GDM1 (cell line): ENCODE measurements at places on chromosomes 6 and 20.

DNA sequence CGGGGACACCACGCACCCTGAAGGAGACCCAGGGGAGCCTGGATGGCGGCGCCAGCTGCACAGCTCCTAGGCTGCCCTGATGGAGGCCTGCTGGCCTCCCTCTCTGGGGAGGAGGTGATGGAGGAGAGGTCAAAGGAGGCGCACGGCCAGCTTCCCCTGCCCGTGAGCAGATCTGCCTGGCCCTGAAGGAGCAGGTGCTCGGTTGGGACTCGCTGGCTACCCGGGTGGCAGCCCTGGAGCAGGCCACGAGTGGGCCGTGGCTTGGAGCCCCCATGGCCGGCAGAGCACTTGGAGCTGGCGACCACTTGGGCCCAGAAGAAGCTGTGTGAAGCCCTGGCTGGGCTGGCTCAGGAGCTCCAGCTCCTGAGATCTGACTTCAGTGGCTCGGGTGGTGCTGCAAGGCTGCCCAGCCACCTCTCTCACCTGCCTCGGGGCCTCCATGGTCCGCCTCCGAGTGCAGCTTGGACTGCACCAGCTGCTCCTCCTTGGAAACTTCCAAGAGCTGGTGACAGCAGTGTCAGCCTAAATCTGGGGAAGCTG is 7.5 kb upstream of the RAET1E start:
- no peak for DNase-seq

GRCh38 chr6:48423640-48424365 is 312.8 kb upstream of the PTCHD4 start:
- no peak for DNase-seq

- no peak for DNase-seq
These were observed 303.6 kb downstream of the TRDN start for GRCh38 chr6:123333000-123333756.

DNA sequence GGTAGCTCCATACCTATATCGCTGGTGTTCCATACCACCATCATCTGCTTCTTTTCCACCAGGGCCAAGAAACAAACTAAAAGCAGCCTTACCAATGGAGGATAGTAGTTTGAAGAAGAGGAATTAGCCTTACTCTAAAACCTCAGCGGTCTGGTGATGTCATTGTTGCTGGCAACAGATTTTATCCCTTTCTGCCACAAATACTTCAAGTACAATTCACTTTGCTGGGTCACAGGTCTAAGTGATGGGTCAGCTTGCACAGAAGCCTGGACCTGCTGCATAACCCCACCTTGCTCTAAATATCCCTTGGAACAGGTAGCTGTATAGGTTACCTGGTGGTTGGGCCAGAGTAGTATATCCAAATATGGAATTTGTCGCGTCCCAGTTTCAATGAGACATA is 53.2 kb upstream of the THEMIS start:
- no peak for DNase-seq

- DNase-seq: no peak
These were observed 68.2 kb upstream of the SSTR4 start for GRCh38 chr20:22966787-22967464.
